Ovary (tissue), 10 donors: ENCODE measurements at places on chromosomes 4 and X. TPM values are rescaled to one million over a fixed set of nuclear protein-coding genes. Genes with fewer than 3 reads are reported as not detected.

The ELK1 gene
- 79.5 TPM for polyA plus RNA-seq

DNA sequence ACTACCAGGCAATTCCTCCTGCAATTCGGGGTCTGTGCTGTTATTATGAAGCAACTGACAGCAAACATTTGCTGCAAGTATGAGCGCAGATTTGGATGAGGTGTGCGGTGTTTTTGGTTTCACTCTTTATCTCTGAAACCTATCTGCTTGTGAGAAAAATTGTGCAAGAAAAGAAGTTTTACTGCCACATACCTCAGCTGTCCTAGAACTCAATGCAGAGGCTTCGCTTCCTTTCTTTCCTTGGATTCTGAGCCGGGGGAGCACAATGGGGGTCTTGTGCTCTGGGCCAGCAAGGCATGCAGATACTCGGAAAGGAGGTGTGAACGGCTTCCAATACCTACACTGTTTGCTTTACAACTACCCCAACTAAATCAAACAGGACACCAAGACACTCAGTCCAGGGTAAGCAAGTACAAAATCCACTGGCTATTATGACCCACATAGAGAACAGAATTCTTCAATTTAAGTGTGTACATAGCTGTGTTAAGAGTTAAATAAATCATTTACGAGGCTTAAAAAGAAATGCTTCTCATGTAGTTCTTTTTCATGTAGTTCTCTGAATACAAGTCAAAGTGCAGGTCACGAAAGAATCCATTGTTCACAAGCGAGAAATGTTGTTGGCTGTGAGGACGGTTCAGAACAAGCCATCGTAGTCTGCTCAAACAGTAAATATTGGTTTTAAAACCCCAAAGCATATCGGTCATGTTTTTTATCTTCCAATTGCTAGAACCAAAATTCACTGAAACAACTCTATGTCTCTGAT lies 1.1 kb downstream of the SORBS2 start:
- DNase-seq: no peak

The SMARCA1 gene
- 47.5 TPM for polyA plus RNA-seq

The FAM133A gene
- polyA plus RNA-seq: 0.16 TPM

DNA sequence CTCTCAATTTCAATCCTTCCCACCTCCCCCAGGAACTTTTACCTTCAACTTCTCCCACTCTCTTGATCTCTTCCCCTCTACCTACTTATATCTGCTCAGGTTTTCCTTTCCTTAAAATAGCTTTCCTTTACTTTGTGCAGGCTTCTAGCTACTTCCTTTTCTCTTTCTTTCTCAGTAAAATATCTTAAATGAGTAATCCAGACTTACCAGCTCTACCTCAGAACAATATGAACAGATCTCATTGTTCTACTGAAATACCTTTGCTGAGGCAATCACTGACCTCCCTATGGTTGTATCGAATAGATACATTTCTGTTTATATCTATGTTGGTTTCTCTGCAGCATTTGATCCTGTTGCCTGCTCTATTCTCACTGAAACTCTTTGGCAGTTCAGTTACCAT lies 86.7 kb upstream of the WDR44 start:
- no peak for DNase-seq

The MND1 gene
- 3.7 TPM for polyA plus RNA-seq

DNA sequence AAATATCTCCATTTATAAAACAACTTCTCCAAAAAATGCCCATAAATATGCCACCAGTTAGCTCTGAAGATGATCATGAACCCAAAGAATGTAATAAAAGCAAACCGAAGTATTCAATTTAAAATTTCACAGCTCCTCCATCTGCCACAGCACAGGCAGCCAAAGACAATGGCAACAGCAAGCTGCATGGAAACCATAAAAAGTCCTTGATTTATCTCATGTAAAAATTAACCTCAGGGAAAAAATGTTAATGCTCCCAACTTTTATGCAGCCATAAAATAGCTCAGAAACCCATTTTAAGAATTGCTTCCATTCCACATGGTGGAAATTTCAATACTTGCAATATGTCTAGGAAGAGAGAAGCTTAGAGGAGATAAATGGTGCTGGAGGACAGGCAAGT lies 132.3 kb upstream of the ARHGEF9 start:
- DNase-seq: no peak

DNA sequence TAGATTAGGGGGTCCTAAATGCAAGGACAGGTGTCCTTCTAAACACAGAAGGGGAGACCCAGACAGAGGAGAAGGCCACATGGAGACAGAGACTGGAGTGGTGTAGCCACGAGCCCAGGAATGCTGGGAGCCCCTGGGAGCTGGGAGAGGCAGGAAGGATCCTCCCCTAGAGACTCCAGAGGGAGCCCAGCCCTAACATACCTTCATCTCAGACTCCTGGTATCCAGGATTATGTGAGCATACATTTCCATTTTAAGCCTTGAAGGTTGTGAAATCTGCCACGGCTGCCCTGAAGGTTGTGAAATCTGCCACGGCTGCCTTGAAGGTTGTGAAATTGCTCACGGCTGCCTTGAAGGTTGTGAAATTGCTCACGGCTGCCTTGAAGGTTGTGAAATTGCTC lies 148.4 kb downstream of the ASMT start:
- DNase-seq: no peak

DNA sequence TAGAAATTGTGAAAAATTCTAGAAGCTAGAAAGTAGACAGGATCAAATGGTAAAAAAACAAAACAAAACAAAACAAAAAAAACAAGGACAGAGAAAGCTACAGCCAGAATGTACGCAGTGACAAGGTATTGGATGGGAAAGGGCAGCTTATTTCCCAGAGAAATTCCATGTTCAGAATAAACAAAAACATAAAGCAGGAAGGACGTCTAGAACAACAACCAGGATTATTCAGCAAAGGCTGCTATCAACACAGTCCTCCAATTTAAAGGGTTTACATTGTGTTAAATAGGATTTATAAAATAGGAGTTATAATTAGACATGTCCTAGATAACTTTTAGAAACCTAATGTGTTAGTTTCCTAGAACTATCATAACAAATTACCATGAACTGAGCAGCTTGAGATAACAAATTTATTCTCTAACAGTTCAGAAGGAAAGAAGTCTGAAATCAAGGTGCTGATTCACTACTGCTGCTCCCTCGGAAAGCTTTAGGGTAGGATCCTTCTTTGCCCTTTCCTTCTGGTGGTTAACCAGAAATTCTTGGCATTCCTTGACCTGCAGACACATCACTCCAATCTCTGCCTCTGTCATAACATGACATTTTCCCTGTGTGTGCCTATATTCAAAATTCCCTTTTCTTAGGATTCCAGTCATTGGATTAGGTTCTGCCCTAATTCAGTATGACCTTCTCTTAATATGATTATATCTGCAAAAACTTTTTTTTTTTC lies 175.6 kb downstream of the SNCA start:
- DNase-seq: no peak

The POU3F4 gene
- polyA plus RNA-seq: not detected

DNA sequence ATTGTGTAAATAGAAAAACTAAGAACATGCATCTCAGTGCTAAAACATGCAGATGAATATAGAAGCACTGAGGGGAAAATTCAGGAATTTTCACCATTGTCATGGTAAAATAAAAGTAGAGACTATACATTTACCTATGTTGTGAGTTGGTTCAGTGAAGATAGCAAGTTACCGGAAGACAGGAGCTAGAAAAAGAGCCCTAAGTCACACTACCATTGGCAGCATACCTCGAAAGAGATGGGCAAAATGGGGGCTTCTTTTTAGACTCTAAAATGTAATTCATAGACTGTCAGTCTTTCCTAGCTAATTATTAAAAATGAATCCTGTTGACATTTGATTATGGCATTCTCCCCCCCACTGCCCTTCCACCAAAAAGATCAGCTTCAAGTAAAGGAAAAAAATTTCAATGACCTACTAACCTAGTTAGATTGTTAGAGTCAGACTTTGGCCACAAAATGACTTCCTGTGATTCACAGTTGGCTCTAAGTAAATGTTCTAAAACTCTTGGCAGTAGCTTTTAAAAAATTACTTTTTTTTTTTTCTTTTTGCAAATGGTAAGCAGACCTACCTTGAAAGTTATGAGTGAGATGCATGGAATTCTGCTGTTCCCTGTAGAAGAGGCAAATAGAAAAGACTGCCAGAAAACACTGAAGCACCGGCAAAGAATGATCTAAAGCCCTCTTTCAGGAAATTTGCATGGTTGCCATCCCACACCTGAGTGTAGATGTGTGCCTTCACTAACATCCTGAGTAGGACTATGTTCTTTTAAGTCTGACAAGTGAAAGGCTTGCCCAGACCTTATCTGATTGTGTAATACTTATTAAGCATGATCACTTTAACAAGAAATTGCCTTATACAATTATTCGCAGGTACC lies 26.4 kb upstream of the ARSJ start:
- no peak for DNase-seq

The AKAP4 gene
- not detected for polyA plus RNA-seq

- DNase-seq: no peak
Observed at GRCh38 chrX:149643496-149643895, 11.9 kb upstream of the TMEM185A start.

- no peak for DNase-seq
Observed at GRCh38 chr4:65302145-65302544, 368.1 kb downstream of the EPHA5 start.

- no peak for DNase-seq
Observed at GRCh38 chr4:8863686-8864682, 7.7 kb downstream of the HMX1 start.

The DCAF12L2 gene
- 2.9 TPM for polyA plus RNA-seq

- no peak for DNase-seq
Observed at GRCh38 chr4:169770416-169770815, 12.7 kb upstream of the HPF1 start.

- DNase-seq: no peak
Observed at GRCh38 chr4:184255361-184255760, 37.7 kb upstream of the ENPP6 start.

- DNase-seq: no peak
Observed at GRCh38 chr4:78552389-78553042, 946 bp downstream of the ANXA3 start.

DNA sequence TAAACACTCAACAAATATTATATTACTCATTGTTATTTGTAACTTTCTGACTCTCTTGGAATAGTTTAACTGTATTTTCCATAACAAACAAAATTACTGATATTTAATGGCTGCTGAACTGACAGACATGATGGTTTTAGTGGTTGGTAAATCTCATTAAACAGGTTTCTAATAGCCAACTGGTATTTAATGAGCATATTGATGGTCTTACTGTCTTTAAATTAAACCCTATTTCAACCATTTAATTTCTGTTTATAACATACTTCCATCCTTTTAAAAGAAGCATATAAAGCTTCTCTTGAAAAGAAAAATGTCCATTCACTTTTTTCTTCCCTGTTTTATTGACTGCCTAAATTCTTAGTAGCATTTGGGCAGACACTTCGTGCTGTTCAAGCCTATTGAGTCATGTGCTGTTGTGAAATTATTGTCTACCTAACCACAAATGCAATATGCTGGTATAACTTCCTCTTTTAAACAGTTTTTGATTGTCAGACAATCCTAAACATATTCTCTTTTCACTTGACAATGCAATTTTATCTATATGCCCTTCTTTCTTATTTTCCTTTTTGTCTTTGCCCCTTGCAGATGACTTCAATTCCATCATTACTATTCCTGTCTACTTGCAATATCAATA lies 163.9 kb upstream of the SLC7A11 start:
- DNase-seq: no peak

The CD40LG gene
- 1.3 TPM for polyA plus RNA-seq

DNA sequence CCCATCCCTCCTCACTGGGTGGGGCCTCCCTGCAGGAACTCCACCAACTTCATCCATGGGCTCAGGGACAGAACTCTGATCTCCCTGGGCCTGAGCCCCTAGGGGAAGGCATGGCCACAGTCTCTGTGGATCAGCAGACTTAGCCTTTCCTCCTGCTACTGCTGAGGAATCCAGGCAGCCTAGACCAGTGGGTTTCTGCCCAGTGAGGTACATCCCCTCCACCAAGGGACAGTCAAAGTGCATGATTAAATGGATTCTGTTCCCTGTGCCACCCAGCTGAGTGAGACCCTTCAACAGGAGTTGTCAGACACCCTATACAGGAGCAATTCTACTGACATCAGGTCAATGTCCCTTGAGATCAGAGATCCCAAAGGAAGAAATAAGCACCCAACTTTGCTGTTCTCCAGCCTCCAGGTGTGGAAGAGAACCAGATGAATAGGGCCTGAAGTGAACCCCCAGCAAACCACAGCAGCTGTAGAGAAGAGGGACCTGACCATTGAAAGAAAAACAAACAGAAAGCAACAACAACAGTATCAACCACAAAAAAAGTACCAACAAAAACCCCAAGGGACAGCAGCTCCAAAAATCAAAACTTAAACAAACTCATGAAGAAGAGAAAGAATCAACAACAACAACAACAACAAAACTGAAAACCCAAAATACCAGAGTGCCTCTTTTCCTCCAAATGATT lies 84.8 kb downstream of the CHIC1 start:
- no peak for DNase-seq

- no peak for DNase-seq
Observed at GRCh38 chr4:95050980-95051701, 293.4 kb downstream of the BMPR1B start.

The RNF175 gene
- 0.07 TPM for polyA plus RNA-seq

DNA sequence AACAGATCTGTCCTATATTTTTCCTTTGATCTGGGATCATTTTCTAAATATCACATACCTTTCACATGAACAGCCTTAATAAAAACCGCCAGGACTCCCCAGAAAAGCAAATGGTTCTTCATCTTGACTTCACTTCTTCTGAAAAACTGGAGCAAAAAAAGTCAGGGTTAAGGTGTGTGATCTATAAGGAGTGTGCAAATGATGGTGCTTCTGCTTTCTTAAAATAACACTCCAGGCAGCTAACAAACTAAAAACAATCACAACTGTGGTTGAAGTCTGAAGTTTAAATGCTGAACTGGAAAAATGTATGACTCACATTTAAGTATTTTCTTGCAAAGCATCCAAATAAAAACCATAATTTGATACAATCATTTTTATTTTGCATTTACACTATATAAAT lies at the start of gene JCHAIN:
TSS of gene JCHAIN (minus strand) at position 140 of the 400 bp plus-strand sequence. CDS start at position 122, 18 bp downstream.
- DNase-seq: no peak

GRCh38 chr4:8239226-8239625 lies 30.3 kb upstream of the HTRA3 start:
- no peak for DNase-seq

- no peak for DNase-seq
Observed at GRCh38 chr4:6772223-6772928, 10.2 kb upstream of the KIAA0232 start.

The EVC2 gene
- polyA plus RNA-seq: 8.1 TPM

DNA sequence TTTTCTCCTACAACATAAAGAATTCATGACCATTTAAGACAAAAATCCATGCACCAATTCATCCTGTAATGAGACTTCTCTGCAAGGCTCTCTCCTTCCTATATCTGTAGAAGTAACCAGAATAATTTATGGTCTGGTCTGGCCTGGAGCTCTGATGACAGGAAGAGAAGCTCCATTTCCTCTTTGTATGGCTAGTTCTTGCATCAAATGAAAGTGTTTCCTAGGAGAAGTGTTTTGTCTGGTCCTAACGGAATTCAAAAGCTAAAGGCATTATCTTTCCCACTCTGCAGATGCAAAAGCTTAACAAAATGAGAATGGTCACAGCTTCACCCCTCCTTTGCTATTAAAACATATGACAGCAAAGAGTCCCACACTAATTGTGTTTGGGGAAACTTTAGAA lies 55.1 kb downstream of the SPATA18 start:
- DNase-seq: no peak

The GLRA3 gene
- not detected for polyA plus RNA-seq

The GIMD1 gene
- not detected for polyA plus RNA-seq

- DNase-seq: no peak
Observed at GRCh38 chrX:123773258-123773988, 40.6 kb upstream of the THOC2 start.

GRCh38 chrX:68832516-68833447 lies 4.0 kb downstream of the EFNB1 start:
- DNase-seq: no peak

The PDCL2 gene
- not detected for polyA plus RNA-seq

The CXXC4 gene
- polyA plus RNA-seq: 2.1 TPM
